ENCODE measurements at places on chromosomes 4 and X. TPM values are rescaled to one million over a fixed set of nuclear protein-coding genes. Genes with fewer than 3 reads are reported as not detected.

SOD3 gene
- 91.5 TPM for total RNA-seq

MAGEC2 gene
- total RNA-seq: not detected

SHROOM4 gene
- total RNA-seq: 11.1 TPM

DNA sequence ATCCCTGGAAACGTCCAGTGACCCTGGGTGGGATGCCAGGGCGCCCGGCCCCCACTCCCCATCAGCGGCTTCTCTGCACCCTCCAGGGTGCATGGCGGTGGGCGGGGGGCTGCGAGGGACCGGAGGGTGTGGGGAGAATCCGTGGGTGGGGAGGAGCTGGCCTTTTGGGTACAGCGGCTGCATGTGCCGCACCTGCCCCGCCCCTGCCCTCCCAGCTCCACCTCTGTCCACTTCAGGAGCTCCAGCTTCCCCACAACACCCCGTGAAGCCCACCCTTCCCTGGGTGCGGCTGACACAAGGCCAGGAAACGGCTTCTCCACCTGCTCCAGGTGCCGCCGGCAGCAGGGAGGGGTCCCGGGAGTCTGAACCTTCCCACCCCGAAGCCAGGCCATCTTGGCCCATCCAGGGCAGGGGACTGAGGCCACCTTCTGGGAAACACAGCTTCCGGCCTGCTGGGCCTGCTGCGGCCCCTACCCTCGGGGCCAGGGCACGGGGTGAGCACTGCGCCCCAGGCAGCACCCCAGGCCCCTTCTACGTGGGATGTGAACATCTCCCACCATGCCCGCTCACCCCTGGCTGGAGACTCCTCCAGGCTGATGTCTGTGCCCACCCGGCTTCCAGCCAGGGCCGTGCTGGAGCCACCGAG lies 34.6 kb downstream of the CPLX1 start:
- no peak for DNase-seq

DNA sequence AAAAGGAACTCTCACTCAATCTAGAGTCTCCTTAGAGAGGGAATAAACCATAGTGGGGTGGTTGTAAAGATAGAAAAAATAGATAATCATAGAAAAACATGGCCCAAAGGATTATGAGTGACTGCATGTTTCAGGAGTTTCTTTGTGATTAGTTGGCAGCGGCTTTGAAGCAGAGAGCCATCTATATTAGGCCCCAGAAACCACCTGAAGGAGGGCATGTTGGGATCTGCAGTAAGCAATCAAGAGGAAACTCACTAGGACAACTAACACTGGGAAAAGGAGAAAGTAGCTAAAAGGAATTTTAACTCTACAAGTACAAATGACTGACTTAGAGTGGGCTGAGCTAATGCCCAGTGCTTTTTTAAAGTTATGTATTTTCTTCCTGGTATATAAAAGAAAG lies 269.2 kb upstream of the NRK start:
- DNase-seq: no peak

- DNase-seq: peak; percentile 56
These were observed 30.6 kb upstream of the GTPBP6 start for GRCh38 chrX:349196-349595.

DNA sequence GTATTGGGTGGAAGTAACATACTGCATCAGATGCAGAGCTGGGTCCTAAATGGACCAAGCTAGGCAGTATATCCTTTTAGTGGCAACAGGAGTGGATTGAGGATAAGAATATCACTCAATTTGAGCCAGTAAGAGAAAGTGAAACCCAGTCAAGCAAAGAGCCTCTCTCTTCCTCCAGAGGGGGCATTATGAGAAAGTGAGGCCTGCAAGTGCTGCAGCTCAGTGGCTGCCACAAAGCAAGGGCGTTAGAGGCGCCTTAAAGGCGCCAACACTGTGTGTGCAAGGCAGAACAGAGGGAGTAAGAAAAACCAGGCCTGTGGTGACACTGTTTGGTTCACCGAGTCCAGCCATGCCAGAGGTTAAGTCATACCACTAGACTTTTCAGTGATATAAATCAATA lies 17.5 kb downstream of the STX18 start:
- no peak for DNase-seq

DNA sequence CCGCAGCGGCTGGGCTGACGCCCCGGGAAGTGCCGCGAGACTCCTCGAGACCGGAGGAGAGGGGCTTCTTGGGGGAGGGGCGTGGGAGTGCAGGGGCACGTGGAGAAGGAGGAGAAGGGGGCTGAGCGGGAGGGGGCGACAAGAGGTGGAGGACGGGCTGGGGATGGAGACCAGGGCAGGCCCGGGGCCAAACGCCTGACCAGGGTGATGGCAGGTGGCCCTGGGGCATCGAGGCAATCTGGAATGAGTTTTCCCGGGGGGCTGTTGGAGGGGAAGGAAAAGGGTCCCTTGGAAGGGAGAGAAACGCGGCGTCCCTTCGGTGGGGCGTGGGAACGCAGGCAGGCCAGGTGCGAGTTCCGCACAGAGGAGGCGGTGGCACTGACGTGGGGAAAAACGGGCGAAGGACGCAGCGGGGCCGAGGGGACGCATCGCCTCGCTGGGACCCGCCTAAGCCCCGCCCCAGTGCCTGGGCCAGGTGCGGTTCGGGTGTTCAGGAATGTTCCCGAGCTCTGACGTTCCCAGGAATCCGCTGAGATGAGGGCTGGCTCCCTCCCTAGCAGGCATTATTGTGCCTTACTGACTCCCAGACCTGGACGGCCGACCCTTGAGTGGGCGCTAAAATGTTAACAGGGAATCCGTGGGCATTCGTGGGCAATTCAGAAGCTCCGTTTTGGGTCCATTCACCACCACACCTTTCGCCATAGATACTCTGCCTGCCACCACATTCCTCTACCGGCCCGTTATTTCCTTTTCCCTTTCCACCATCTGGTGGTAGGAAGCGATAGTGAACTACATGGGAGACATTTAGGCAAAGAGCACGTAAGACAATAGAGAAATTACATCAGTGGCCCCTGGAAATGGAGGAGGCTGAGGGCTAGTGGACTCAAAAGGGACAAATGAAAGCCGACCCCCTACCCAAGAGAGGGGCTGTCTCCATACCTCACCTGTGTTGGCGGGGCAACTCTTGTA lies 795 bp upstream of the SH3KBP1 start:
- DNase-seq: peak; percentile 50

GRCh38 chr4:10089346-10089745 lies 27.3 kb downstream of the WDR1 start:
- peak; percentile 51 for DNase-seq

- DNase-seq: no peak
These were observed 102.6 kb downstream of the IL1RAPL2 start for GRCh38 chrX:104668550-104668949.

DNA sequence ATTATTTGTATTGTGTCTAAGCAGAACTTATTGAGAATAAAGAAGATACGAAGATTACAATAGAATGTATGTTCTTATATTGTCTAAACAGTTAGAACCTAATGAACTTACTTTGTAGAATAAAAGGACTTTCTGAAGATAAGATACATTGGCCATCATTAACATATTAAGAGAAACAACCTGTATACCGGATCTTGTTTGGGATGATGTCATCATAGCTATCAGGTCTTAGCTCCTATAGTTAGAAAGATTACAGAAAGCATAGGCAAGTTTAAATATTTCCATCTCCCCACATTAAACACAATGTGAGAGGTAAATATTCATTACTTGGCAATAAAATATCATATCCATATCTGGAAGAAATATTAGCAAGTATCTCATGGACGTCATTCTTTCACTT lies 282.3 kb downstream of the PACRGL start:
- no peak for DNase-seq

- DNase-seq: no peak
These were observed 16.8 kb downstream of the ARHGAP6 start for GRCh38 chrX:11648705-11649519.

All from right cardiac atrium (tissue), 5 donors.